ENCODE measurements at places on chromosomes 3 and 15.

GRCh38 chr15:99486371-99487336 lies 79.1 kb upstream of the MEF2A start:
- DNase-seq = peak; percentile 33

- no peak for DNase-seq
These were observed 311.2 kb downstream of the RPLP1 start for GRCh38 chr15:69763831-69764230.

DNA sequence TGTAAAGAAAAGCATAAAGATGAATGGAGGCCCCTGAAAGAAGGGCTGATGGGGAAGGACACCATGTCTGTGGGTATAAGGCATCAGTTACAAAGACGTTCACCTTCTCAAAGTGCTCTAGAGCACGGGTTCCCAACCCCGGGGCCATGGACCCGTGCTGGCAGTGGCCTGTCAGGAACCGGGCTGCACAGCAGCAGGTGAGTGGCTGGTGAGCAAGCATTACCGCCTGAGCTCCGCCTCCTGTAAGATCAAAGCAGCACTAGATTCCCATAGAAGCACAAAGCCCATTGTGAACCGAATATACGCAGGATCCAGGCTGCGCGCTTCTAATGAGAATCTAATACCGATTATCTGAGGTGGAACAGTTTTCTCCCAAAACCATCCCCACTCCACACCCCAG lies 25.7 kb downstream of the MYO1E start:
- DNase-seq = no peak

DNA sequence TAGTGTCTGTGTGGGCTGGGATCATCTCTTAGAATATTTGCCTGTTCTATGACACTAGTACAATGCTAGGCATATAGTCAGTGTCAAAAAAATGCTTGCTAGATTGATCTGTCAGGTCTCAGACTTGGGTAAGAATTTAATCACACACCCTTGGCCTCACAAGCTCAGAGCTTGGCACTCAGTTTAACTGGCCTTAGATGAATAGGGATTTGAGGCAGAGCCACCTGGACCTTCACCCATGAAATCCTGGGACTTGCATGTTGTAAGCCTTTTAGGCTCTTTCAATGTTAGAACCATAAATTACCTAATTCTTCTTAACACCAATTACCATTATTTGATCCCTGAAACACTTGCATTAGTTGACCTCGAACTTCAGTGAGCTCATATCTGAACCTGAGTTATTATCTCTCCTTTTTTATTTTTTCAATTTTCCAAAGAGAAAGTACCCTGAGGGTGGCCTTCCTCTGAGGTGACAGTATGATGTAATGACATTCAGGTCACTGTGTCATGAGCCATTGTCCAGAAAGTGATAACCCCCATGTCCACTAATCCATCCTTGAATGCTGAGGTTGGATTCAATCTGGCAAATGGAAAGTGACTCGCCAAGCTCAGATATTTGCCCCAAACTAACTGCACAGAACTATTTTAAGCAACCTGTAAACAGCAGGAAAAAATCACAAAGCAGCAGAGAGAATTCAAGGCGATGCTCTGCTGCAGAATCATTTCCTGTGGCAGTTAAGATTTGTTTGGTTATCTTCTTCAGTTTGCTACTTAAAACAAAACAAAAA lies 615.2 kb upstream of the NR2F2 start:
- no peak for DNase-seq
